Bronchial epithelial cell (primary cell): ENCODE measurements at places on chromosomes 12 and 14. TPM values are rescaled to one million over a fixed set of nuclear protein-coding genes. Genes with fewer than 3 reads are reported as not detected.
A peak's percentile ranks its signal among the peaks of the same experiment; 100 is the strongest.

Gene USP44
- total RNA-seq = 0.13 and 0.26 TPM in 2 replicates

GRCh38 chr12:114996382-114996781 lies 312.4 kb upstream of the TBX3 start:
- DNase-seq = no peak

Gene RPL10L
- not detected in 2 replicates for total RNA-seq

DNA sequence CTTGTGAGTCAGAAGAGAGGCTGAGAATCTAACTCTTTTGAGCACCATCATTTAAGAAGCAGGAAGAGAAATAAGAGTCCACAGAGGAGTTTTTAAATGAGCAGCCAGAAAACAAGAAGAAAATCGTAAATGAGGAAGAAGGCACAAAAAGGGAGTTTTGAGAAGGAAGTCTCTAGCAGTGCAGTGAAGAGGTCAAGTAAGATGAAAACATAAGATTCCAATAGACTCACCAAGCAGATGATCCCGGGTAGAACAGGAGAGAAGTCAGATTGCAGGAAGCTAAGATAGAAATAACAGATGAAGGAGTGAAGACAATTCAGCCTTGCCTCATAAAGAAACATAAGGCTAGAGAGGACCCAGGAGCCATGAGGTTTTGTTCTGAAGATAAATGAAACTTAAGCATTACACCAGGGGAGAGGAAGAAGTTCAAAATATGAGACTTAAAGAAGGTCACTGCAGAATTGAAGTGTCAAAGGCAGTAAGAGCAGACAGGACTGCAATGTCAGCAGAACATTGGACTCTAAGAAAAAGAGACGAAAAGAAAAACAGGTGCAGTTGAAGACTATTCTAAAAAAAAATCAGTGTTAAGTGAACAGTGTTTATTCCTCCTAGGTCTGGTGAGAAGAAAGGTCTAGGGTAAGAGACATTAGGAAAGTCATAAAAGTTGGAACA lies 229.0 kb downstream of the SEC23A start:
- DNase-seq = no peak

Gene NOVA1
- under 0.01 TPM in 1 of 2 replicates, not detected in the other for total RNA-seq

Gene DEPDC4
- 1.8 and 2.1 TPM in 2 replicates for total RNA-seq

DNA sequence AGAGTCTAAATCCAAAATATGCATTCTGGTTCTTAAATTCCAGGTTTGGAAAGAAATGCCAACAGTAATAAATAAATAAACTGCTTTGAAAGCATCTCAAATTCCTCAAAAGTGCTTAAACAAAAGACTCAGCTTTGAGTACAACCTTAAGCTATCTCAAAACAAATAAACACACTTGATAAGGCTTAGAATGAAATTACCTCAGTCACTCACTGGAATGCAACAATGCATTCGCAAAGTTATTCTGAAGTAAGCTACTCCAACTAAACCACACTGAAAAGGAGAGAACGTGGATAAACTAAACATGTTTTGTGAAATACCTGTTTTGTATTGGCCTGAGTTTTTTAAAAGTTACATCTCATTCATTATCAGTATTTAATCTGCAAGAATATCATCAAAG lies 1.2 kb downstream of the SPTSSA start:
- peak; percentile 27 for DNase-seq

Gene NID2
- 0.38 and 3.9 TPM in 2 replicates for total RNA-seq

DNA sequence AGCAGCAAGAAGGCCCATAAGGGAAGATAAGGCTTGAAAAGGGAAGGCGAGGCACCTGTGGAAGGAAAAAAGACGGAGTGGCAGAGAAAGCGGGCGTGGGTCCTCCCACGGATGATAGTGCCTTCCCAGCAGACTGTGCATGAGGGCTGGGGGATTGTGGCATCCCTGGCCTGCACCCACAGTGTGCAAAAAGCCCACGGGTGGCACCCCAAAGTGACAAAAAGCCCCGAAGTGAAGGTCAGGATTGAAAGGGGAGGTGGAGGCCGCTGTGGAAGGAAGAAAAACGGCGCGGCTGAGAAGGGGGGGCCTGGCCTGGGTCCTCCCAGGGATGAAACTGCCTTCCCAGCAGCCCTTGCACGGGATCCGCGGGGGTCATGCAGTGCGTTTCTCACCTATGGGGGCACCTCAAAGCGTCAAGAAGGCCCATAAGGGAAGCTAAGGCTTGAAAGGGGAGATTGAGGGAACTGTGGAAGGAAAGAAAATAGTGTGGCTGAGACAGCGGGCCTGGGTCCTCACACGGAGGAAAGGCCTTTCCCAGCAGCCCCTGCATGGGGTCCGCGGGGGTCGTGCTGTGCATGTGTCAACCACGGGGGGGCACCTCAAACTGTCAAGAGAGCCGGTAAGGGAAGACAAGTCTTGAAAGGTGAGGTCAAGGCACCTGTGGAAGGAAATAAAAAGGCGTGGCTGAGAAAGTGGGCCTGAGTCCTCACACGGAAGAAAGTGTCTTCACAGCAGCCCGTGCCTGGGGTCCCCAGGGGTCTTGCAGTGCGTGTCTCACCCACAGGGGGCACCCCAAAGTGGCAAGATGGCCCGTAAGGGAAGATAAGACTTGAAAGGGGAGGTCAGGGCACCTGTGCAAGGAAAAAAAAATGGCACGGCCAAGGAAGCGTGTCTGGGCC lies 274.1 kb downstream of the ALG10 start:
- DNase-seq = no peak

DNA sequence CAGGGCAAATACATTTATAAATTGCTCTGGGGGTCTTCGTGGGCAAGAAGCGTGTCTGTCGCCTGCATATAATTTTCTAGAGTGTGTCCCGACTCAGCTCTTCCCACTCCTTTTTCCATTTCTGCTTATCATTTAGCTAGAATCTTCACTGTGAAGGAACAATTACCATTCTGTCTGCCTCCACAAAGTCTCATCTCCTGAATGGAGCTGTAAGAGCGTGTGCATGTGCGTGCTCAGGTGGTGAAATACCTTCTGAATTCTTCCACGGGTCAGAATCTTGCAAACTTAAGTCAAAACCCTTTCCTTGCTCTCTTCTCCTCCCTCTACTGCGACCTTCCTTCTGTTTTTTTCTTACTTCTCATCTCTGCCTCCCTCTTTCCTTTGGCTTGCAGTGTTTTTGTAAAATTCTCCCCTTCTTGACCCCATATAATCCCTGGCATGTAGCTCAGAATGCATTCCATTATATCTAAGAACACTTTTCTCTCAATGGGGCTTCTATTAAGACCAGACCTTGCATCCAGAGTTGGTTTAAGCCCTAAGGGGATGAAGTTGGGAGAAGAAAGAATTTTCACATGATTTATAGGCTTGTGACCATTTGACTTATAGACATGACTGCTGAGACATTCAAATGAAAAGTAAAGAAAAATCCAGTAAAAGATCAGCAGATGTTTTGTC lies 25.0 kb upstream of the GSG1 start:
- no peak for DNase-seq
